Stimulated activated CD8-positive, alpha-beta memory T cell treated with anti-CD3 and anti-CD28 coated beads, Interleukin-7, amount 100 ng/mL, for 24 hours (primary cell): ENCODE measurements at places on chromosomes 5 and 9.

DNA sequence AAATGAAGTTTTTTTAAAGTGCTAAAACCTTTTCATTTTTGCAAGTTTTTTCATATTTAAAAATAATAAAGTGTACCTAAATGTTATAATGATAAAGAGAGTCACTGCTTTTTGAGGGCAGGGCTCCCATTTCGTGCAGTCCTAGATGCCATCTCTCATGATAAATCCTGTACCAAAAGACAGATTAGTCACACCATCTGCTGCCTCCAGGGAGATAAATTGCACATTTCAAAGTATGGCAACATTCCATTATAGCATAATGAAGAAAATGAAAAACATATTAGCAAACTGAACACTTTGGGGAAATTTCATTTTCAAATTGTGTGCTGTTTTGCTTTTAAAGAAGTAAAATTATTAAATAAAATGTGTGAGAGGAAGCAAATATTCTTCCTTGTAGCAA is 257.2 kb downstream of the KIAA0825 start:
- no peak for DNase-seq

DNA sequence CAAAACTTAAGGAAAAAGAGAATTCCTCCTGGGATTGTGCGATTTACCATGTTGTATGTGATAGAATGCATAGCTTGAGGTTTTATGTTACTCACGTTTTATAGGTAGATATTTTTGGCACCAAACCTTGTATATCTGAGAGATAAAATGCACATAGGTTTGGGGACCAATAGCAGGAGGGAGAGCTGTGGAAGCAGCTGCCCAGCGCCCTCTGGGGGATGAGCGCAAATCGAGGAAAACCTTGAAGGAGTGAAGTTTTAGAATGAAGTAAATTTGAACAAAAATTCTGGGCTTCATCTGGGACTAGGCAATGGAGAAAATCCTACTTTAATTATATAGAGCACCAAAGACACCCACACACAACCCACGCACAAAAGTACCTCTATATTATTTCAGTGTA is 197.0 kb downstream of the ADCY2 start:
- no peak for DNase-seq

DNA sequence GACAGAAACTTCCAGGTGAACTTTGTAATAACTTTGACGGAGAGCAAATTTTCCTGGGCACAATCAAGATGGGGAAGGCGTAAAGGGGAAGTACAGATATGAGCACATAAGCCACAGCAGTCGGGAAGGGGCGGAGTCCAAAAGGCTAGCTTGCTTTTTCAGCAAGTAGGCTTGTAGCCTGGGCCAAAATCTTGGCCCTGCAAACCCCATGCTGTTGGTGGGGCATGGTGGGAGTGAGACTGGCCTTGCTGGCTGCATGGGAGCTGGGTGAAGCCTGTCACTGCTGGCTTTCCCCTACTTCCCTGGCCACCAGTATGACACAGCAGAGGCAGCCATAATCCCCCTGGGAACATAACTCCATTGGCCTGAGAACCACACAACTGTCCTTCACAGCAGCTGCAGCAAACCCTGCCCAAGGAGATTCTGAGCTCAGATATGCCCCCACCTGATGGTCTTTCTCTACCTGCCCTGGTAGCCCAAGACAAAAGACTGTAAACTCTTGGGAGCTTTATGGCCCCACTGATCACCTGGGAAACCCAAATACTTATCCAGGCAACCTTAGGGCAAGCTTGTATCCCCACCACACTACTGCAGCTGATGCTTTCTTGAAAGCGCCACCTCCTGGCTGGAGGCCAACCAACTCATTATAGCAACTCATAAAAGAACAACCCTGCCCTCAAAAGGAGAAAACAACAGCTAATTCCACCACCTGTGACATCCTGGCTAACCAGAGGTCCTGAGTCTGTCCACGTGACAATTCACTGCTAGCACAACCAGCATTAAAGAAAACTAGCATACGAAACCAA is 24.0 kb downstream of the DCTN4 start:
- no peak for DNase-seq

DNA sequence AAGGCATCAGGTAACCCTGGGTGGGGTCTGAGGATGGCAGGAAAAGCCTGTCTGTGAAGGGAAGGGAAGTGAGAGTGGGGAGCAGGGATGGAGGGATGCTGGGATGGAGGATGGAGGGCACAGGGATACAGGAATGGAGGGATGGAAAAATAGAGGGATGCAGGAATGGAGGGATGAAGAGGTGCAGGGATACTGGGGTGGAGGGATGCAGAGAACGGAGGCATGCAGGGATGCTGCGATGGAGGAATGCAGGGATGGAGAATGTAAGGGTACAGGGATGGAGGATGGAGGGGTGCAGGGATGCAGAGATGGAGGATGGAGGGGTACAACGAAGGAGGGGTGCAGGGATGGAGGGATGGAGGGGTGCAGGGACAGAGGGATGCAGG is 9.1 kb downstream of the PTGES2 start:
- DNase-seq: no peak

- no peak for DNase-seq
Measured at GRCh38 chr9:18596920-18597319, 123.0 kb downstream of the ADAMTSL1 start.

DNA sequence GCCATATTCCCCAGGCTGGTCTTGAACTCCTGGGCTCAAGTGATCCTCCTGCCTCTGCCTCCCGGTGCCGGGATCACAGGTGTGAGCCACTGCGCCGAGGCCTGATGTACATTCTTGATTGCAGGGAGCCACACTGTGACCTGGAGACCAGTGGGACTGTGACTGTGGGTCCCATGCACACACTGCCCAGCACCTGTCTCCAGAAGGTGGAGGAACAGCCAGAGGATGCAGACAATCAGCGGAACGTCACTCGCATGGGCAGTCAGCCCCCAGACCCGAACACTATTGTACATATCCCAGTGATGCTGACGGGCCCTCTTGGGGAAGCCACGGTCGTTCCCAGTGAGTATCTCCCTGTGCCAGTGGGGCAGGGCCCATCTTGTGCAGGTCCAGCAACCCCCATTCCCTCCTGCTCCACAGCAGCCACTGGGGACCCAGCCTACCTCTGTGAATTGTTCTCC is 147.3 kb downstream of the CACNA1B start:
- no peak for DNase-seq

- DNase-seq: no peak
Measured at GRCh38 chr9:113803811-113804589, 72.1 kb upstream of the ZNF618 start.
